ENCODE measurements at places on chromosomes 5 and 9.

GRCh38 chr5:150553911-150554310, 46.0 kb downstream of the NDST1 start:
- DNase-seq = no peak

DNA sequence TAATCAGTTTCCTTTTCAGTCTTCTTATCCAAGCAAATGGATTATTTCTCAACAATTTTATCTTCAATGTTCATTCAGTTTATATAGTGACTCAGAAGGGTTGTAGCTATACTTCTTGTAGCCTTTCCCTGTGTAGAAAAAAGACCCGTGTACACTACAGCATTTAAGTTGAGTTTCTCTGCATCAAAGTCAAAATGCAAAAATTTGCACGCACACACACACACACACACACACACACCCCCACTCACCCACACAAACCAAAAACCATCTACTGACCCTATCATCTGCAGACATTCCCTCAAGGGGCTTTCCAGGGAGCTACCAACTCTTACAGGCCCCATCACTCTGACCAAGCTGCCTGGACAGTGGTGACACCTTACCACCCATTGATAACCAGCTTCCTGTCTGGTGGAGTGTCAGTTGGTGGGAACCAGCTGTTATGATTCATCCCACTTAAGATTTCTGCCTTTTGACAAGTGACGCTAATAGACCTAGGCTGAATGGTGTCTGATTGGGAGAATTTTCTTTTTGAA, 12.2 kb upstream of the ELL2 start:
- DNase-seq = no peak

DNA sequence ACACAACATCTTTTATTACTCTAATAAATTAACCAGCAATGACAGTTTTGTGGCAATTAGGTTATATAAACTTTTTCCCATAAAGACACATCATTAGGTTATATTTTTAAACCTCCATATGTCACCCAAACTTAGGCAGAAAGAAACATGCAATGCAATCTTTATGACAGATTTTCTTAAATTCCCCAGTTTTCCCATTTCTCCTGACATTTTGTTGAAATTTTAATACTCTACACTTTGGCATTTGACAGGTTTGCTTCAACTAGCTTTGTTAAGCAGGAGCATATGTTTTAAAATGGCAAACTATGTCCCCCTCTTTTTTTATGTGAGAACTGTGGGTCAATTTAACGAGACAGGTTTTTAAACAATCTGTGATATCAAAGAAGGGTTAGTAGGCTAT, 155.5 kb downstream of the GABRB2 start:
- no peak for DNase-seq

GRCh38 chr5:69526660-69527059, 33.3 kb upstream of the GTF2H2C start:
- no peak for DNase-seq

- no peak for DNase-seq
Measured at GRCh38 chr9:118088090-118088489, 383.9 kb downstream of the TLR4 start.

DNA sequence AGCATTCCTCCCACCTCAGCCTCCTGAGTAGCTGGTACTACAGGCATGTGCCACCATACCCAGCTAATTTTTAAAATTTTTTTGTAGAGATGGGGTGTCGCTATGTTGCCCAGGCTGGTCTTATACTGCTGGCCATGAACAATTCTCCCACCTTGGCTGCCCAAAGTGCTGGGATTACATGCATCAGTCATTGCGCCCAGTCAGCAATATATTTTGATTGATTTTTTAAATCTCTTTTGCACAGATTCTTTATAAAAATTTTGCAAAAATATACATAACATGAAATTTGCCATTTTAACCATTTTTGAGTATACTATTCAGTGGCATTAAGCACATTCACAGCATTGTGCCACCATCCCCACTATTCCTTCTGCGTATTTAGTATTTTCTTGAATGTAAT, 94.0 kb downstream of the INVS start:
- no peak for DNase-seq

DNA sequence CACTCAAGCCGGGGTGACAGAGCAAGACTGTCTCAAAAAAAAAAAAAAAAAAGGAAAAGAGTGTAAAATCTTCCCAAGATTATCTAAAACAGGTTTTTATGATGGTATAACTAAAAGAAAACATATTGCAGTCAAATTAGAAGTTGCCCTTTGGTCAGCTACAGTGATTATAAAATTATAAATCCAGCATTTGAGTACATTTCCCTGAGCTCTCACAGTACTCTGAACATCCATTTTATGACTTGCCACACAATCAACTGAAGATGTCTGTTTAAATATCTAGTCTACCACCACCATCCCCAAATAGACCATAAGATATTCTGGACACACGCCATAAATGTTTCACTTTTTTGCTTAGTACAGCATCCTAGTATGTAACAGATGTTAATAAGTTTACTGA, 77.0 kb downstream of the CSF2 start:
- no peak for DNase-seq

DNA sequence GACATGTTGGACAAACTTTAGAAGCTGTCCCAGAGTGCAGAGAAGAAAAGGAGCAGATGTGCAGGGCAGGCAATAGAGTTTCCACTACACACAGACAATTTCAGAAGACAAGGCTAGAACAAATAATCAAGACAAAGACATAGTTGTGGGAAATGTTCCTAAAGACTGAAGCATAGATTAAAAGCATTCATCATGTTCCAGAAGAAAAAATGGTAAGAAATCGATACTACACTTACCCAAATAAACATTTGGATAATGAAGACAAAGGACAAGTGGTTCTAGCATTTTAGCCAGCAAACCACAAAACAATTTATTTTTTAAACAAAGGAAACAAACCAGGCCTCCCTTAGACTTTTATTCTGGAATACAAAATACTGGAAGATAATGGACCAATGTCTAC, 97.9 kb downstream of the FSTL4 start:
- DNase-seq = no peak

DNA sequence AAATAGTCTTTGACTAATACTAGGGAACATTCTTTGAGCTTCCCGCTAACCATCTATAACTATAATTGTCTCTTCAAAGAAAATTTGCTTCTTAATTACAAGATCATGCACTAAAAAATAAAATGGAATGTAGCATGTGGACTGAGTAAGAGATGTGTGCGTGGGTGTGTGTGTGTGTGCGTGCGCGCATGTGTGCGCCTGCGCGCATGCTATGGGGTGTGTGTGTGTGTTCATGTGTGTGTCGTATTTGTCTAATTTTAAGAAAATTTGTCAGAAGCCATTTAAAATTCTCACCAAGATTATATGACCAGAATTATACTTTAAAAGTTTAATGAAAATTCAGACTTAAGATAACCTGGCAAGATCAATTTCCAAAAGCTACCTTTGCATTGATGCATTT, 593.0 kb downstream of the ACTL7B start:
- DNase-seq = no peak

DNA sequence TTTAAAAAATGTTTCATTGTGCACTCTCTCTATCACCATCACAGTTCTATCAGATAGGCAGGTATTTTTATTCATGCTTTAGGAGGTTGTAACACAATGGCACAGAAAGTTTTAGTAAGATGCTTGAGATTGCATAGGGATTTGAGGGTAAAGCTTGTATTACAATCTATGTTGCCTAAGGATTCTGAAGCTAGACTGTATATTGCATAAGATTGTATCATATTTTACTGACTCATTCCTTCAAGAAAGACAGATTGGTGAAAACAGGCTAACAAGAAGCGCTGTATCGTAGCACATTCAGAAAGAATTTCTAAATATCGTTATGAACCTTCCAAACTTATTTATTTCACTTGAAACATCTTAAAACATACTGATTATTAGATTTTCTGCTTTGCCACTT, 577.7 kb downstream of the EBF1 start:
- DNase-seq = no peak

- DNase-seq = no peak
Measured at GRCh38 chr9:100485196-100485595, 12.2 kb downstream of the TMEFF1 start.

DNA sequence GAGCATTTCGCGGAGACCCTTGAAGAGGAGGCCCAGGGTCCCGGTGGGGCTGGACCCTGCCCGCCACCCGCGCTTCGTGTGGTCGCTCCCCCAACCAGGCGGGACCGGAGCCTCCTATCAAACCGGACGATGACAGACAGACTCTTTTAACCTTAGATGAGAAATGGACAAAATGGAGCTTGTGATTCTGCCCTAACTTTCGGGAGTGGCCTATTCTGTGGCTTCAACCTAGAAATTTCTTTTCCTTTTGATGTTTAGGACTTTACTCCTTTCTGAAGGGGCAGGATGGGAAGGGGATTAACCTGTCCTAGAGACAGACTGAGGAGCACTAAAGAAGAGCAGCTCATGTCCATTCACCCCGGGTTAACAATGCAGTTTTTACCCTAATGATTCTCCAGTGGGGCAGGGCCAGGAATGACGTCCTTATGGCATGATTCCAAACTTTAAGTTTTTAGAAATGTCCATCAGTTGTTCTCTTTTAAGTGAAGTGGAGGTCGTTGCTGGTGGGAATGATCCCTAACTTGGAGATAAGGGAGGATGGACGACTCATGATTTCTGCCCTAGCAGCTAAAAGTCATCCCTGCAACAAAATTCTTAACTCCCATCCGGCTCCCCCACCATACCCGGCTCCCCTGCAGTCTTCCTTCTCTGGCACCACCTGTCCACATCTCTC, 1.0 kb downstream of the NIPSNAP3A start:
- DNase-seq = no peak

- DNase-seq = no peak
Measured at GRCh38 chr9:19618816-19619215, 170.0 kb downstream of the SLC24A2 start.

DNA sequence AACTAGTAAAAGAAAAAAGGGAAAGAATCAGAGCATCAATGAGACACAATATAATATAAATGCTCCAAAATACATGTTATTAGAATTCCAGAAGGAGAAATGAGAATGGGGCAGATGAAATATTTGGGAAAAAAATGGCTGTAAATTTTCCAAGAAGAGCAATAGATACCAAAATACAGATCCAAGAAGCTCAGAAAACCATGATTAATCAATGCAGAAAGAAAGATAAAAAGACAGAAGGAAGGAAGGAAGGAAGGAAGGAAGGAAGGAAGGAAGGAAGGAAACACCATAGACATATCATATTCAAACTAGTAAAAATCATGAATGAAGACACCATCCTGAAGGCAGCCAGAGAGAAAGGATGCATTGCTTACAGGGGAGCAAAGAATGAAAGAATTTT, 920.9 kb downstream of the EFNA5 start:
- DNase-seq = no peak

DNA sequence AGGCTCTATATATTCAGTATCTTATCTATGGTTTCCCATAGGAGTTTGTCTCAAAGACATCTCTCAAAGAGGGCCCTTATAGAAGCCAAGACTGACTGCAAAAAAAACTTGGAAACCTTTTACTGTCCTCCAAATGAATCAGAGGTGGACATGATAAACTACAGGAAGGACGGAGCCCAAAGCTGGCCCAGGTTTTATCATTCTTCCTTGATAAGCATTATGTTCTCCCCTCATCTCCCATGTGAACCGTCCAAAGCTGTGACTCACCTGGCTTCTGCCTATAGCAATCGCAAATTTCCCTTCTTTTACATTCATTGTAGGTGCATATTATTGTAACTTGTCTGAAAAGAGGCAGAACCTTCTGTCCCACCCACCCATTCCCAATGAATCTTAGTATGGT, 35.0 kb upstream of the NIM1K start:
- DNase-seq = no peak

All from GM19239 (cell line).